ENCODE measurements at places on chromosomes 5 and 9.

DNA sequence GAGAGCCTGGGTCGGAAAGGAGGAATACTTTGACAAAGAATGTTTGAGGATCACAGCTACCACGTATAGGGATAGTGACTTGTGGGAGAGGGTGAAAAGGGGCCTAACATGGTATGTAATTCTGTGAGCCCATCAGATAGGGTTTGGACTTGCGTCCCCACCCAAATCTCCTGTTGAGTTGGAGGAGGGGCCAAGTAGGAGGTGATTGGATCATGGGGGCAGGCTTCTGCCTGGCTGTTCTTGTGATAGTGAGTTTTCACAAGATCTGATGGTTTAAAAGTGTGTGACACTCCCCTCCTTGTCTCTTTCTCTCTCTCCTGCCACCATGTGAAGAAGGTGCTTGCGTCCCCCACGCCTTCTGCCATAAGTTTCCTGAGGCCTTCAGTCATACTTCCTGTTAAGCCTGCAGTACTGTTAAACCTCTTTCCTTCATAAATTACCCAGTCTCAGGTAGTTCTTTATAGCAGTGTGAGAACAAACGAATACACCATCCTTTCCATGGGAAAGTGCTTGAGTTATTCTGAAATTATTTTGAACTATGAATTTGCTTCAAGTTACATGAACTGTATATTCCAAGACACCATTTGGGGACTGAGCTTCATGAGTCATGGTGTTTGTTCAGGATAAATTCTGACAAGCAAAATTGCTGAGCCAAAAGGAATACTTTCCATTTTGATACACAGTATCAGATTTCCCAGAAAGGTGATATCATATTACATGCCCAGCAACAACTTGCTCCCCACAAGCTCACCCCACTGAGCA is 68.8 kb upstream of the SSBP2 start:
- DNase-seq: no peak

- no peak for DNase-seq
Observed at GRCh38 chr5:107331882-107332281, 338.9 kb downstream of the EFNA5 start.

GRCh38 chr5:17448877-17449276 is 49.2 kb upstream of the TAF11L2 start:
- no peak for DNase-seq

- no peak for DNase-seq
Observed at GRCh38 chr9:133403766-133404453, 13.9 kb downstream of the REXO4 start.

DNA sequence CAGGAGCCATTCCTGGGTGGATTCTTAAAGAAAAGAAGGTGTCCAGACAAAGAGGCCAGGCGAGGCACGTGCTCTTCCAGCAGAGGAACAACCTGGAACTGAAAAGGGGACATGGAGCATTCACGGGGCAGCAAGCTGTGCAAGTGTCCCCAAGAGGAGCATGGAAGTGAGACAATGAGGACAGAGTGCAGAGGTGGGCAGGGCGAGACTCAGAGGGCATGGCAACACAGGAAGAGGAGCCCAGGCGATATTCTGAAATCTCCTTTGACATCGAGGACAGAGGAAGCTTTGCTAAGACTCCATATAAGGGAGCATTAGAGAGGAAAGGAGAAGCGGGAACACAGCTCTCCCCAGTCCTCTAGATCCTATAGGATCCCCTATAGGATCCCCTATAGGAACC is 29.4 kb upstream of the SPATA31E1 start:
- no peak for DNase-seq

GRCh38 chr5:61999371-61999770 is 306.6 kb upstream of the KIF2A start:
- DNase-seq: no peak

GRCh38 chr5:158820891-158821290 is 278.8 kb downstream of the EBF1 start:
- no peak for DNase-seq

- no peak for DNase-seq
Observed at GRCh38 chr5:36882250-36882649, 5.7 kb downstream of the NIPBL start.

Data from AML-193 (cell line).